ENCODE measurements at places on chromosomes 11 and 22. TPM values are rescaled to one million over a fixed set of nuclear protein-coding genes. Genes with fewer than 3 reads are reported as not detected.
A peak's percentile ranks its signal among the peaks of the same experiment; 100 is the strongest.

- no peaks in the 10 kb centered on the region for H3K27me3 ChIP-seq
- H3K36me3 ChIP-seq = no peaks in the 10 kb centered on the region
- no peak overlapping the region for H3K4me3 ChIP-seq
- H3K27ac ChIP-seq = no peak overlapping the region
- H3K4me1 ChIP-seq = no peaks in the 10 kb centered on the region
These were observed 27.2 kb downstream of the SHANK3 start for GRCh38 chr22:50699756-50700386.

Gene MMP10
- not detected for total RNA-seq

Gene RASL10A
- total RNA-seq = not detected

DNA sequence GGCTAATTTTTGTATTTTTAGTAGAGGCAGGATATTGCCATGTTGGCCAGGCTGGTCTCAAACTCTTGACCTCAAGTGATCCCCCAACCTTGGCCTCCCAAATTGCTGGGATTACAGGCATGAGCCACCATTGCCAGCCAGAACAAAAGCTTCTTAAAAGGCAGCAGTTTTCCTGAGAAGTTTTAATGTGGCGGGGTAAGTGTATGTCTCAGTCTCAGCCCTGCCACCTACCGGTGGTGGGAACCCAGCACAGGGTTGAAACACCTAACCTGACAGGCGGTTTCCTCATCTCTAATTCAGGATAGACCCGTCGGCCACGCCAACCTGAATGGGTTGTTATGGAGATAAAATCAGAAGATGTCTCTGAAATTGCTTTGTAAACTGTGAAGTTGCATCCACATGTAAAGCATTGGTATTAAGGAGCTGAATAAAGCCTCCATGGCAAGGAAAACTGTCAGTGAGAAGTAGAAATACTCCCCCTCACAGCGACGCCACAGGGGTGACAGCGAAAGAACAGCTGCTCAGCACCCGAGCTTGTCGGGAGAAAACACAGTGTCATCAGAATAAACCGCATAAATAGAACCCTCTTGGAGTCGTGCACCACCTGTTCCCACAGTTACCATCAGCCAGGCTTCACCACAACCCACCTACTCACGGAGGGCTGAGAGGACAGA, 165.9 kb upstream of the NCAM1 start:
- no peak overlapping the region for H3K27ac ChIP-seq
- H3K27me3 ChIP-seq = no peaks in the 10 kb centered on the region
- peaks cover 14% of the 10 kb centered on the region for H3K4me1 ChIP-seq

Gene SLC29A2
- total RNA-seq = 0.90 TPM

GRCh38 chr11:68447015-68447801, 13.3 kb upstream of the PPP6R3 start:
- no peaks in the 10 kb centered on the region for H3K27me3 ChIP-seq
- no peaks in the 10 kb centered on the region for H3K36me3 ChIP-seq
- H3K27ac ChIP-seq = no peak overlapping the region
- H3K4me1 ChIP-seq = peaks cover under 1% of the 10 kb centered on the region

- no peak overlapping the region for H3K4me3 ChIP-seq
- H3K27ac ChIP-seq = no peak overlapping the region
- no peaks in the 10 kb centered on the region for H3K36me3 ChIP-seq
- no peak for DNase-seq
- no peaks in the 10 kb centered on the region for H3K4me1 ChIP-seq
- H3K27me3 ChIP-seq = no peaks in the 10 kb centered on the region
These were observed 397.5 kb upstream of the NARS2 start for GRCh38 chr11:78972177-78972576.

Gene FOLR1
- total RNA-seq = not detected

DNA sequence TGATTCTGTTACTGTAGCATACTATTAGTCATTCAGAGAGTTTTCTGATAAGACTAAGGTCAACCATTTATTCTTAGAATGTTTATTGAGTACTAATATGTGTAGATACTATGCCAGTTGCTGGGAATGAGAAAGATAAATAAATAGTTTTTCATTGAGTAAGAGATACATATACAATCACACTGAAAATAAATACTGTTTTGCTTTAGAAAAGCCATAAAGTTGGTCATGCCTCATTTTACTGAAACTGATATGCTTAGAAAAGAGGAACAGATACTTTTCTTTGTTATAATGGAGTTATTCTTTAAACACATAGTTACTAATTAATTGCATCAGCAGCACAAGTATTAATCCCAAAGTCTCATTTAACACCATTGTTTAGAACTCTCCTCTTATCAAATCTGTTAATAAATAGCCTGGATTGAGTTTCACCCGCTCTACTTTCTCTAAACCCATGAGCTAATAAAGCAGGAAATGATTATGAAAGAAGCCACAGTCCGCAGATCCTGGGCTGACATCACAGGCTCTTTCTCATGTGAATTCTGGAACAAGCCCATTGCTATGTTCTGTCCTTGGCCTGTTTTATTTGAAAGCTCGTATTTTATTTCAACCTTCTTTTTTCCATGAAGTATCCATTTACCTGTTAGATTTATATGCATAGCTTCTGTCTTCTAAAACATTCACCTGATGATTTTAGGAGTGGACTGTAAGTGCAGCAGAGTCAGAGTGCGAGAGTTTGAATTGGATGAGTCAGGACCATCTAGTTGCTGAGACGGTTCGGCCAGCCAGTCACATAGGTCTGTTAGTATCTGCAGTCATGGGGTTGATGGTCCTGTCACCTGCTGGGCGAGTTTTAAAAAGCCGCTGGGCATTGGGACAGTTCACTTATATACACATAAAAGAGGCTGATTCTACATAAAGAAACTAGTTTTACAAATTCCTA, 35.5 kb downstream of the PIWIL4 start:
- DNase-seq = peak; percentile 89
- H3K4me1 ChIP-seq = peaks cover 7% of the 10 kb centered on the region
- no peak overlapping the region for H3K4me3 ChIP-seq
- H3K27me3 ChIP-seq = 0 out of 2 replicates have a peak, but pooled peaks cover 2% of the 10 kb centered on the region

GRCh38 chr22:34000879-34001526, 80.7 kb upstream of the LARGE1 start:
- no peak for DNase-seq
- H3K4me3 ChIP-seq = no peak overlapping the region
- no peaks in the 10 kb centered on the region for H3K36me3 ChIP-seq
- H3K27me3 ChIP-seq = no peaks in the 10 kb centered on the region
- no peaks in the 10 kb centered on the region for H3K4me1 ChIP-seq

Gene SYCE3
- not detected for total RNA-seq

- no peak overlapping the region for H3K4me3 ChIP-seq
- H3K4me1 ChIP-seq = peaks cover 29% of the 10 kb centered on the region
- DNase-seq = no peak
These were observed 9.4 kb downstream of the AASDHPPT start for GRCh38 chr11:106086850-106087249.

GRCh38 chr11:75406338-75406777, 7.0 kb downstream of the RPS3 start:
- H3K4me3 ChIP-seq = no peak overlapping the region
- DNase-seq = no peak
- peaks cover 22% of the 10 kb centered on the region for H3K4me1 ChIP-seq
- 0 out of 2 replicates have a peak overlapping the region, but pooled peaks have one; percentile 13 for H3K27ac ChIP-seq
- no peaks in the 10 kb centered on the region for H3K27me3 ChIP-seq
